ENCODE measurements at places on chromosomes 5 and 9. TPM values are rescaled to one million over a fixed set of nuclear protein-coding genes. Genes with fewer than 3 reads are reported as not detected.

Gene EQTN
- not detected for total RNA-seq

- DNase-seq = no peak
These were observed 153.3 kb upstream of the SPRY4 start for GRCh38 chr5:142478113-142478512.

GRCh38 chr5:127587246-127587917 is 61.5 kb upstream of the CTXN3 start:
- DNase-seq = no peak

DNA sequence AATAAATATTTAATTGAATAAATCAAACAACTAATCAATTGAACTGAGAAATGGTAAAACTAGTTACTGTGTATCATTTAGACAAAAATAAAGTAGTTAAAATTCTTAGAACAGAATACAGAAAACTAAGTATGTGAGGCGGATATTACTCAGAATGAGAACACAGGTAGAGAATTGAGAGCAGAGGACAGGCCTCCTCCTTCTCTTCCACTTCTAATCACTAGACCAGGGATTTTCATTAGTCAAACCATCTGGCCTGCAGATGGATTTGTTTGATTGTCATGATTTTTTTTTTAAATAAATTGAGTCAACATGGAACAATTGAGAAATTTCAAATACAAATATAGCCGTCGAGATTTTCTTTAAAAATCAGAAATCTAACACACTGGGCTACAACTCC is 198.6 kb upstream of the HMHB1 start:
- DNase-seq = no peak

- no peak for DNase-seq
These were observed 1.6 kb upstream of the ZNF608 start for GRCh38 chr5:124747791-124748686.

DNA sequence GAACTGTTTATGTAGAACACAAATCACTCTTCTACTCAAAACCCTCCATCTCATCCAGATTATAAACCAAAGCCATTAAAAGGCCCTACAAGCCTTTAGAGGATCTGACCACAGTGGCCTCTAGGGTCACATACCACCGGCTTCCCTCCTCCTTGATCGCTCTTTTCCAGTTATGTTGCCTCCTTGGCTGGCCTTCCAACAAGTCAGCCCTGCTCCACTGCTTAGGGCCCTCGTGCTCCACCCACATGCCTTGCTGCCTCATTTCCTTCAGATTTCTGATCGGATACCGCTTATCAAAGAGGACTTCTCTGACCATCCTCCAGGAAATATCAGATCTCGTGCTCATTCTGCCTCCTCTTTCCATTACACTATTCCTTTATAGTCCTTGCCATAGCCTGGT is 139.4 kb upstream of the RAI14 start:
- DNase-seq = no peak

DNA sequence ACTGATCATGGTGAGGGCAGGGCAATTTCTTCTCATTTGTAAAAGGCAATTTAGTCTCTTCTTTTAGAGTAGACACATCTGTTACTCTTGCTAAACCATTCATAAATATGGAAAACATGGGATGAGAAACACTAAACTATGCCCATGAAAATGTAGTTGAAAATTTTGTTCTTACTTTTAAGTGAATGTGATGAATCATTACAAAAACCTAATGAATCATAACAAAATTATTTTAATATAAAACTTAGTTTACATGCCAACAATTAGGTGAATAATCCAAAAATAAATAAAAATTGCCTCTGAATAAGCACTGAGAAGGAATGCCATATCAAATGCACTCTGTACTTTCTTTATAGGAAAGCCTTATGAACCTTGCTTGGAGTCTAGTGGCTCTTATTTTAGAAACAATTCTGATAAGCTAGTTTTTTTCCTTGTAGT is 297.7 kb upstream of the EFNA5 start:
- DNase-seq = no peak

Gene C5orf58
- not detected for total RNA-seq

Gene TMEM252
- not detected for total RNA-seq

Gene ARSI
- 0.84 TPM for total RNA-seq

Gene TSC1
- total RNA-seq = 30.5 TPM

- no peak for DNase-seq
These were observed 53.1 kb downstream of the RETREG1 start for GRCh38 chr5:16563686-16564085.

DNA sequence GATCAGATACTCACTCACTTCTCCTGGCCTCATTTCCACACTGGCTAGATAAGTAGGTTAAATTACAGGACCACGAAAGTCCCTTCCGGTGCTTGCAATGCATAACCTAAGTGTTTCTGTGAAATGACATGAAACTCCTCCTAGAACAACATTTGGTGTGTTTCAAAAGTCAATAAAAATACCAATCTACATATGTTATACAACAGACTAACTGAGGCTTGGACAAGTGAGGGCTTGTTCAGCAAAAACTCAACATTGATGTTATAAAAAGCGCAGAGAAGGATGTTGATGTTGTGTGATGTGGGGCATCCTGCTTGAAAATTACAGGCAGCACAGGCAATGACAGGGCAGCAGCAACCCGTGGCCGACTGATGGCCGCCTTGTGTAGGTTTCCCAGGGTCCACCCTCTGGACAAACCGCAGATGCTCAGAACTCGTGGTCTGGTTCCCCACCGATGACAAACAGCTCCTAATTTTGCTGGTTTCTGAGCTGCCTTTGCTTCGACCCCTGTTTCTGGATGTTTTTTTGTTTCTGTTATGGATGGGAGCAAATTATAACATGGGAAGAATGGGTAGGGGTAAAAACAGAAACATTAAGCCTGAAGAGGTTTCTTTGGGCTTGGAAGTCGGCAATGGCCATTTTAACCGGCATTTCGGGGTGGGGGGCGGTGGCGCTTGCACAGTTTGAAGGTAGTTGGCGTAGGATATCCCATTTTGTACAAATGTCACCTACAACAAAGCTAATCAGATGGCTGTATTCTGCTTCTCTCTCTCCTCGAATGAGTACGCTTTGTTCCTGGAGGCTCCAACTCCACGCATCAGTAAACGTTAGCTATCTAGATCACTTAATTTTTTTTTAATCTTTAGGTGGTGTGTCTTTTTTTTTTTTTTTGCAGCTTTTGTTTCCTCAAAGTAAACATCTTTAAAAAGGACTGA is 116.1 kb downstream of the PDZD2 start:
- DNase-seq = no peak

Gene SECISBP2
- 22.7 TPM for total RNA-seq

DNA sequence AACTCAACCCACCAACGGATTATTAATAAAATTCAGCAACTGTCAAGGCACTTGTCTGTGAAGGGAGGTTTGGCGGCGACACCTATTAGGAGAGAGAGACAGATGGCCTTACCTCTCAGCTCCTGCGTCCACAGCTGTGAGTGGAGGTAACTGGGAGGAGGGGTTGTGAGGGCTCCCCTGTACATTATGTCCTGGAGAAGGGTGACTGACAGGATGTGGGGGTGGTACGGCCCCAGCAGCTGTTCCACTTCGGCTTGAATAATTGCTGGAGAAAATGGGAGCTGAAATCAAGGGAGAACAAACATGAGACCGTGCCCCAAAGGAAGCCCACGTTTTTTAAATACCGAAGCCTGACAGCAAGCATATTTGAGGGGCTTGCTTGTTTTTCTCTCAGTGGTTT is 353.5 kb upstream of the RFX3 start:
- DNase-seq = no peak

DNA sequence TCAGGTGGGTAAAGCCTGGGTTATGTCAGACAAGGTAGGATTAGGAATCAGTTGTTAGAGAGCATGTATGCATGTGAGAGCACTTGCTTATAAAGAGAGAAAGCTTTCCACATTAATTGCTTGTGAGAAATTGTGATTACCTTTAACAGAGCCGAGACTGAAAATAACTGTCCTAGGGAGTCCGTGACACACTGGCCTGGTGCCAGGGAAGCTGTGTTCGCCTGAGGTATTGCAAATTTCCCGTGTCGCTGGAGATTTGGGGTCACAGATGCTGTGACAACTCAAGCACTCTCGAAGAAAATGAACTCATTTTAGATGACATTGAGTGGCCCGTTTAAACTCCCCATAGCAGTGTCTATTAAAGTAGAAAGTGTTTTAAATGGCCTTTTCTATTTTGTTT is 9.6 kb downstream of the SLC1A1 start:
- DNase-seq = peak; percentile 26

GRCh38 chr9:12833701-12834100 is 58.9 kb downstream of the LURAP1L start:
- no peak for DNase-seq

- DNase-seq = no peak
These were observed 3.4 kb downstream of the DOLK start for GRCh38 chr9:128943832-128944620.

- no peak for DNase-seq
These were observed 71.4 kb upstream of the FBXW11 start for GRCh38 chr5:172077664-172078425.

DNA sequence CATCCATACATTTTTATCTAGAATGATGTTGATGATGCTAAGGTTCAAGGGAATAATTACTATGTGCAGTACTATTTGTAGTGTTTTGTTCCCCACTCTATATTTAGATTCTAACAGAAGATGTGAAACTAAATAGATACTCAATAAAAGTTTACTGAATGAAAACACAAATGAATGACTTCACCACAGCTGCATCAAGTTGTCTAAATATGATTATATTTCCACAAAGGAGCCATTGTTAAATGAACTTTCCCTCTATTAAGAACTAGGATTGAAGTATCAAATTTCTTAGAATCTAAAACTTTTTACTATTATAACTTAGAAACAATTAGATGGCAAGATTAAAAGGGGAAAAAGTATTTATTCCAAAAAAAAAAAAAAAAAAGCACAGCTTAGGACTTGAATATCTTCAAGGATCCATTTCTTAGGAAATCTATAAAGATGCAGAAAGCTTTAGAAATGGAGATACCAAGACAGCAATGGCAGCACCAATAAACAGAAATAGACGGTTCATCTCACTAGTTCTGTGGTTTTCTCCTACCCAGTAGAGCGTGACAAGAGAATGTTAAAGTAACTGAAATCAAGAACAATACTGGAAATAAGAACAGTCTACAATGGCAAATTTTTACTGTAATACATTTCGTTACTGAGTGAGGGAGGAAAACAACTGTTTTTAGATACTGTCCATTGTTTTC is 347.6 kb downstream of the EBF1 start:
- no peak for DNase-seq
